NCI-H1092 (cell line): ENCODE measurements at places on chromosomes 5 and 9.

GRCh38 chr5:101955891-101956290 lies 340.2 kb downstream of the SLCO4C1 start:
- DNase-seq = no peak

GRCh38 chr5:1883925-1884677 lies 1.4 kb upstream of the IRX4 start:
- DNase-seq = no peak

GRCh38 chr5:150540042-150540441 lies 32.1 kb downstream of the NDST1 start:
- DNase-seq = no peak

- no peak for DNase-seq
These were observed 282.9 kb downstream of the ARHGAP26 start for GRCh38 chr5:143052967-143053682.

DNA sequence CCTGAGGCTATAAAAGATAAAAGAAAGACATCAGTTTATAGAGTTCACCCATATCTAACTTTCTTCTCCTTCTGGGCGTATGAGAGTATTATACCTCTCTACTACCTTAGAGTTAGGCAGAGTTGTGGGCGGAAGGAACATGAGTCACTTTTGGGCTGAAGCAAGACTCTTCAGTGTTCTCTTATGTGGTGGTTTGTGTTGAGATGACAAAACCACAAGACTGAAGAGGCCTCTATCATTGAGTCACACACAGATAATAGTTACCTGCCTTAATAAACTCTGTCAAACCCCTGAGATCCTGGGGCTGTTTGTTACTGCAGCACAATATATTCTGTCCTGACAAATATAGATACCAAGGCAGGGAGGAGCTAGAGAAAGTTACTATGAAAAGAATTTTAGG lies 184.2 kb downstream of the EFNA5 start:
- DNase-seq = no peak

DNA sequence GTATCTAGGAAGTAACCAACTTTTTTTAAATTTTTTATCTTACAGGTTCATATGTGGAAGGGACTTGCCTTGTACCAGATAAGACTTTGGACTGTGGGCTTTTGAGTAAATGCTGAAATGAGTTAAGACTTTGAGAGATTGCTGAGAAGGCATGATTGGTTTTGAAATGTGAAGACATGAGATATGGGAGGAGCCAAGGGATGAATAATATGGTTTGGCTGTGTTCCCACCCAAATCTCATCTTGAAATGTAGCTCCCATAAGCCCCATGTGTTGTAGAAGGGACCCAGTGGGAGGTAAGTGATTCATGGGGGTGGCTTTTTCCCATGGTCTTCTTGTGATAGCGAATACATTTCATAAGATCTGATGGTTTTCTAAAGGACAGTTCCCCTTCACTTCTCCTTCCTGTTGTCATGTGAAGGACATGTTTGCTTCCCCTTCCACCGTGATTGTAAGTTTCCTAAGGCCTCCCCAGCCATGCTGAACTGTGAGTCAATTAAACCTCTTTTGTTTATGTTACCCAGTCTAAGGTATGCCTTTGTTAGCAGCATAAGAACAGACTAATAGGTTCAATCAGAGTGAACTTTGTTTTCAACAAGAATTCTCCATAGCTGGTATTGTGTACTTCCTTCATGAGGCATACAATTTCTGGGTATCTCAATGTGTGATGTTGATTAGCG lies 535.6 kb upstream of the MEF2C start:
- no peak for DNase-seq

- DNase-seq = no peak
These were observed 117.2 kb upstream of the PHYKPL start for GRCh38 chr5:178349625-178350353.

DNA sequence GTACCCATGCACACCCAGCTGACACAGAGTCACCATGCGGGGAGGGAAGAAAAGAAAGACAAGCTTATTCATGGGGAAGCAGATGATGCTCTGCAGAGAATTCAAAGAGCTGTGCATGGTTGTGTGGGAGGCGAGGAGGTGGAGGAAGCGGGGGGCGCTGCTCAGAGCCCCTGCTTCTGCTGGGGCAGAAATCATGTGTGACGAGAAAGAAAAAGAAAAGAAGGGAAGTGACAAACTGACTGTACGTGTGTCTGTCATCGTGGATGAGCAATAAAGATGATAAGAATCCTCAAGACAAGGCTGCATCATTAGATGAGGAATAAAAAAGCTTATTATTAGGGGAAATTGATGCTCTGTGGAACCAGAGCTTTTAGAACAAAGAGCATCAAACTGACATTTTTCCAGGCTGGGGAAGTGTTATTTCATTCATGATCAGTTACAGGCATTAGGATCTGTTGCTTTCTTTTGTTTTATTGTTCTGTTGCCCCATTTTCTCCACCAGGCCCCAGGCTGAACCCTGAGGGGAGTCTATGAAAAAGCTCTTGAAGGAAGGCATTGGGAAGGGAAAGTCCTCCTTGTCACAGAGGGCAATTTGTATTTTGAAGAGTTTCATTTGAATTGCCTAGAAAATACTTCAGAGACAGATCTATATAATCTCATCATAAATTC lies 20.3 kb upstream of the SH3RF2 start:
- no peak for DNase-seq

- DNase-seq = peak; percentile 54
These were observed 5.9 kb downstream of the DMRTA1 start for GRCh38 chr9:22452415-22453010.

- no peak for DNase-seq
These were observed 64.1 kb upstream of the HSPA9 start for GRCh38 chr5:138639326-138639725.

- no peak for DNase-seq
These were observed 2.6 kb downstream of the OLFML2A start for GRCh38 chr9:124779368-124780059.

DNA sequence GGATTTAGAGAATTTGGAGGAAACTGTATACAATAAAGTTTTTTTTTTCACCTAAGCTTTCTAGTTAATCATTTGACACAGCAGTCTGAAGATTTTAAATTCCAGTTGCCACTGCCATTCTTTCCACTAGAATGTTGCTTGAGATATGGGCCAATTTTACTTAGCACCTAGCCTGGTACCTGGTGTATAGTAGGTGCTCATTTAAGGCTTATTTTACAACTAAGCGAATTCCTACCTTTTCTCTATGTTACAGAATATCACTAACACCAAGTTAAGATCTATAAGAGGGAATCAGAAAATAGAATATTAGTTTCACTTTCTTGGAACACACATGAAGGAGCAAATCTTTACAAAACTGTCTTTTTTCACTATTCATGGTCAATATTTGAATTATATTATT lies 3.2 kb upstream of the DDX4 start:
- DNase-seq = no peak

DNA sequence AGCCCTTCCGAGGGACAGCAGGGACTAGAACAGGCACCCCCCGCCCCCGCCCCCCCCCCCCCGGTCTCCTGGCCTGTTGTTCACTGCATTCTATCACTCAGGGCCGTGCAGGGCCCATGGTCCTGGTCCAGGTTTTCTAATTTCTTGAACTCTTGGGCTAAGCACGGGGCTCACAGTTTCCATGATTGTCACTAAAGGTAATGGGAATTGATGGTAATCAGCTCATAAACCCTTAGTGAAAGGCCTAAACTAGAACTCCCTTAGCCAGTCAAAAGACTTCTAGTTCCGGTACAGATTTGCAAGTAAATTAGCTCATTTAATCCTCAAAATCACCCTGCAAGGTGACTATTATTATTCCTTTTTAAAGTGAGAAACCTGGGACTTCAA lies 14.7 kb upstream of the PWWP2A start:
- DNase-seq = no peak

GRCh38 chr9:127253446-127253845 lies 11.1 kb upstream of the GARNL3 start:
- DNase-seq = no peak

DNA sequence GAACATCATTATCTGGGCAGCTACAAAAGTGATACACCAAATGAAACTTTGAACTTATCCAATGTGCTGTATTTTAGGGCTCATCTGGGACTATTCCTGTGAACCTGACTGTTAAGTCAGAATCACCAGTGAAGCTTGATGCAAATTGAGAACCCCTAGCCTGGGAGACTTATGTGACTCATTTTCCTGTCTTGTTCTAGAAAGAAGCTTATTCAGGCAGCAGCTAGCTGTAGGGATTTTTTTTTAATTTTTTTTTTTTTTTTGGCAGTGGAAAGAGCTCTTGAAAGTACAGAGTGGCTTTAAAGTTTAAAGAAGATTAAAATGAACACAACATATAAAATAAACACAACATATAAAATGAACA lies 81.1 kb upstream of the TNFAIP8 start:
- no peak for DNase-seq

DNA sequence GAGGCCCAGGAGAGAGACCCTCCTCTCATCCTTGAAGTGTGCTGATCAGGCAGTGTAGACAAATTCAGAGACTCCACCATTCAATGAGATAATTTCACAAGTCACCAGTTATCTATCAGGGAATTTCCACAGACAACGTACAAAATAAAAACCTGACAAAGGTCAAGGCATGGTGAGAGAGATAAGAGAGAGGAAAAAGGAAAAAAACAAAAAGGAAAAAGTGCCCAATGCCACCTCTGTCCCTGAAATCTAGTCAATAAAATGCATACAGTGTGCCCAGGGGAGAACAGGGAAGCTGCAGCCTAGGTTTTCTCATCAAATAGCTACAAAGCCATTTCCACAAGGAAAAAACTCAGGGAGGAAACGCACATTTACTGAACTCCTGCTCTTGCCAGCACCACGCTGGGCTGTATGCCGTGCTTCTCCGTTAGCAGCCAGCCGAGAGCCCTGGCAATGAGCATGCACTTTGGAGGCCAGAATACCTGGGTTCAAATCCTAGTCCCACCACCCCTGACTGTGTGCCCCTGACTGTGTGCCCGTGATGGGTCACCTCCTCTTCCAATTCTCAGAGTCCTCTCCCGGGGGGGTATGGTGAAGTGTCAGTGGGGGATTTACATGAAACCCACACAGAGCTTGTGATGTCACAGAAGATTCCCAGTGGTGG lies 11.6 kb downstream of the WHRN start:
- no peak for DNase-seq

- no peak for DNase-seq
These were observed 171.2 kb downstream of the PPP2R2B start for GRCh38 chr5:146707316-146707715.

DNA sequence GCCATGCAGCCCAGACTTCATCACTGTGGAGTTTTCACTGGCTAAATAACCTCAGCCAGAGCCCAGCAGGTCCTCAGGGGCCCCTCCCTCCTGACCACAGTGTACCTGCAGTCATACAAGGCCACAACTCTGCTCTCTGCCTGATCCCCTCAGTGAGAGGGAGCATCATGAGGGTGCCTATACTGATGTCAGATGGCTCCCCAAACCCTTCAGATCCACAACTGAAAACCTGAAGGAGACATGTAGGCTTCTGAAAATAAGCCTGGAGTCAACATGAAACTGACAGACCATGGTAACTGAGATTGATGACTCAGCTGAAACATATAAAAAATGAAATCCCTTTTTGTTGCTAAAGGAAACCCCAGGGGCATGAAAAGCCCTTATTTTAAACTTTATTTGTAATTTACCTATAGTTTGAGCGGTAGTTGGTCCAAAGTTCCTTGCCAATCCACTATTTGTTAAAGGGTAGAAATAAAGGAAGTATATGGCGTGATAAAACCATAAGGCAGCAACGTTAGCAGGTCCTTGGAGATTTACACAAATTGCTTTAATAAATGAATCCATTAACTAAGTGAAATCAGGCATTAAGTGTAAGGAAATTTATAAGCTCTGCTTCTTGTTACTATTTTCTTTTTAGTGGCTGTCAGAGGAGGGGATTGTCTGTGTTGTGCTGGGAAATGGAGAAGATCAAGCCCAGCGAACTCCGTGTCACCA lies 68.3 kb downstream of the FGF1 start:
- no peak for DNase-seq

- no peak for DNase-seq
These were observed 61.2 kb downstream of the IRX1 start for GRCh38 chr5:3656803-3657202.

GRCh38 chr5:53323511-53323910 lies 156.9 kb upstream of the FST start:
- DNase-seq = no peak

GRCh38 chr5:33733225-33733624 lies 158.6 kb downstream of the ADAMTS12 start:
- DNase-seq = no peak

GRCh38 chr5:52807723-52808122 lies 20.0 kb downstream of the ITGA1 start:
- no peak for DNase-seq

GRCh38 chr5:112608975-112609374 lies 128.7 kb upstream of the APC start:
- no peak for DNase-seq

- no peak for DNase-seq
These were observed 10.0 kb downstream of the DUSP1 start for GRCh38 chr5:172760959-172761358.

DNA sequence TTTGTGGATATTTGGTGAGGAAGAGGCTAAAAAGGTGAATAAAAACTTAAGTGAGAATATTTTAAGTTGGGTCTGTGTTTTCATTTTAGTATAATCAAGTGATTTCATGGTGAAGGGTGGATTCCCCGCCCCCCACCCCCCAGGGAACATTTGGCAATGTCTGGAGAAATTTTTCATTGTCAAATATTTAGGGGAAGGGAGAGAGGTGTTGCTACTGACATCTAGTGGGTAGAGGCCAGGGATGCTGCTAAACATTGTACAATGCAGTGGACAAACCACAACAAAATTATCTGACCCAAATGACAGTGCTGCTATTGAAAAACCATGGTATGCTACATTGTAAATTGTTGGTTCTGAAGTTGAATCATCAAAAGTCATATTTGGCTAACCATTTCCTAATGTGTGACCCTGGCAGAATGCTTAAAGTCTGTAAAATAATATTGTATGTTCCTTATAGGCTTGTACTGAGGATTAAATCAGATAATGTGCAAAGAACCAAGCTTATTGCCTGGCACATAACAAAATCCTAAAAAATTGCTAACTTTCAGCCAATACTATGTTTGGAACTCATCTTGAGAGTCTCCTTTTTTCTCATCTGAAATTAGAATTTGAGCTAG lies 5.6 kb downstream of the C5orf24 start:
- no peak for DNase-seq

DNA sequence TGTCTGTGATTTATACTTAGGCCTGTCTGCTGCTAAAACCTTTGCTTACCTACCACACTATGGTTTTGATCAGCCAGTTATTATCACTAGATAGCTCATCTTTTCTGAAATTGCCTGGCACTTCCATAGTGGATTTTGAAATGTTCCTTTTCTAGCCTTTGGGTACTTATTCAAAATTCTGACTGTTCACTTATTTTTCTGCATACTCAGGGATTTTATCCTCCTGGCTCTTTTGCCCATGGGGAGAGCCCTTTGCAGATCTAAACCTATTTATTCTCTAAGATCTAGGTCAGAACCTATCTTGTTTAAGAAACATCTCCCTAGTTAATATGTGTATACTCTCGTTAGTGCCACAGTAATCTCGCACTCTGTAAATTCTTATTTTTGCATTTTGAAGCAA lies 103.5 kb upstream of the C9orf72 start:
- DNase-seq = no peak

- DNase-seq = no peak
These were observed 151.1 kb upstream of the APC start for GRCh38 chr5:112586596-112587062.

- DNase-seq = no peak
These were observed 191.8 kb downstream of the ESM1 start for GRCh38 chr5:54793468-54794134.
